ENCODE measurements at places on chromosomes 5 and 9.

DNA sequence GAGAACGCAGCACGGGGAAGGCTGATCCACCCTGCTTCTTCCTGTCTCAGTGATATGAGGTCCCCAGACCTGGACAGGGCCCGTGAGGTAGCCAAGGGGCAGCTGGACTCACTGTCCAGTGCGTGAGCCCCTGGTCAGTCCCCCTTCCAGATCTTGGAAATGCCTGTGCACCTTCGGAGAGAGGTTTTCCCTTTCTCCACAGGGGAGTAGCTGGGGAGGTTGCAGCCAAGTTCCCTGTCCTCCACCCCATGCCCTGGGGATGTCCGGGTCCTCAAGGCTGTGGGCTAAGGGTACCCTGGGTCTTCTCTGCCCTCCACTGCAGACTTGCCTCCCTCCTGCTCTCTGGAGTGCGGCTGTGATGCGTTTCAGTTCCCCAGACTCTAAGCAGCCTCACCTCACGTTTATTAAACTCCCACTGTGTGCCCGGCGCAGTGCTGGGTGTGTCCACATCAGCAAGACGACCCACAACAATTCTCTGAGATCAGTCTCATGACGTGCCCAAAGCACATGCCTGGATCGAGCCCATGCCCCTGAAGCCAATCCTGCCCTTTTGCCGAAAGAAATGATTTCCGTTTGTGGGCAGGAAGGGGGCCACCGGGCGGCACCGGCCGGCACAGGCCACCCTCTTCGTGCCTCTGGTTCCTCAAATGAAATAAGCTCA, 101.3 kb upstream of the PHYKPL start:
- DNase-seq = no peak

GRCh38 chr9:14131356-14132088, 182.4 kb downstream of the NFIB start:
- DNase-seq = no peak

GRCh38 chr9:73682789-73683188, 531.1 kb downstream of the ANXA1 start:
- DNase-seq = no peak

DNA sequence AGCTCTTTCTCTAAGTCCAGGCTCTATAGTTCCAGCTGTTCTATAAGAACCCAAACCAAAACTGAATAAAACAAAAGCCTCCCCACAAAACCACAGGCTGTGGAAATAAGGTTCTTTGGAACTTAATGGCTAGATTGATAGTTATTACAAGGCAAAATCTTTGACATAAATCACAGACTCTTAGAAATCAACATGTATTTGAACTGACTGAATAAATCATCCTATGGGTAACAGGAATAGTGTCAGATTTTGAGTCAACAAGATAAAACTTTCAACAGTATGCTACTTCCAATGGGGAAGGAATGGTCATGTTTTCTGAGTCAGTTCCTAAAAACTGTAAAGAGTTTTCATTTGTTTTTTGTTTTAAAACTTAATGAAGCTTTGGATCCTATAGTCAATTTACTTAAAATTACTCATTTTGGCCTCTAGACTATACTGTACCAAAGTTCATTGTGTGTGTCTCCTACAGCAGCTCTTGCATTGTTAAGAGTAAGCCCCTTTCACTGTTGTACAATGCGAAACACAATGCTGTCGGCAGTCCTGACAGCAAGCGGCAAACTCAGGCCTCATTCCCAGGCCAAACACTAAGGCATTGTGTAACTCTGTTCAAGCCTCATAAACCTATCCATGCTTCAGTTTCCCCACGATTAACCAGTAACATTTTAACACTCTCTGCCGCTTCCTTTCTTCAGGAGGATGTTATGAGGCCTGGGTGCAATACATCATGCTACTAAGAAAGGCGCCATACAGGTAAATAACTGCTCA, 134.1 kb downstream of the ARL15 start:
- no peak for DNase-seq

GRCh38 chr5:19531374-19531952, 456.5 kb downstream of the CDH18 start:
- DNase-seq = no peak

DNA sequence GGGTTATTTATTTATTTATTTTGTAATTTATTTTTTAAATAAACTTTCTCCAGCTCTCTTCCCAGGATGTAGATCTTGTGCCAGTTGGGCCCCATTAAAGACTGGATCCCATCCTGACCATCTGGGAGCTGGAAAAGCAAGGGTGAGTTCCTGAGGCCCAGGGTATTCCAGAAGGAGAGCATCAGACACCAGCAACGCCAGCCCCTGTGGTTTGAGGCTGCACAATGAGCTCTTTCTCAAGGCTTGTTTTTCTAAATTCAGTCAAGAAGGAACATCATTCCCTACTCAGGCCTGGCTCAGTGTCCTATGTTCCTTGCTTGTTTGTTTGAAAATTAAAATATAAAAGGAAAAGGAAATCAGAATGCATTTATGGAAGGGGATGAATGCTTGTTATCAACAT, 313.3 kb downstream of the EBF1 start:
- DNase-seq = no peak

DNA sequence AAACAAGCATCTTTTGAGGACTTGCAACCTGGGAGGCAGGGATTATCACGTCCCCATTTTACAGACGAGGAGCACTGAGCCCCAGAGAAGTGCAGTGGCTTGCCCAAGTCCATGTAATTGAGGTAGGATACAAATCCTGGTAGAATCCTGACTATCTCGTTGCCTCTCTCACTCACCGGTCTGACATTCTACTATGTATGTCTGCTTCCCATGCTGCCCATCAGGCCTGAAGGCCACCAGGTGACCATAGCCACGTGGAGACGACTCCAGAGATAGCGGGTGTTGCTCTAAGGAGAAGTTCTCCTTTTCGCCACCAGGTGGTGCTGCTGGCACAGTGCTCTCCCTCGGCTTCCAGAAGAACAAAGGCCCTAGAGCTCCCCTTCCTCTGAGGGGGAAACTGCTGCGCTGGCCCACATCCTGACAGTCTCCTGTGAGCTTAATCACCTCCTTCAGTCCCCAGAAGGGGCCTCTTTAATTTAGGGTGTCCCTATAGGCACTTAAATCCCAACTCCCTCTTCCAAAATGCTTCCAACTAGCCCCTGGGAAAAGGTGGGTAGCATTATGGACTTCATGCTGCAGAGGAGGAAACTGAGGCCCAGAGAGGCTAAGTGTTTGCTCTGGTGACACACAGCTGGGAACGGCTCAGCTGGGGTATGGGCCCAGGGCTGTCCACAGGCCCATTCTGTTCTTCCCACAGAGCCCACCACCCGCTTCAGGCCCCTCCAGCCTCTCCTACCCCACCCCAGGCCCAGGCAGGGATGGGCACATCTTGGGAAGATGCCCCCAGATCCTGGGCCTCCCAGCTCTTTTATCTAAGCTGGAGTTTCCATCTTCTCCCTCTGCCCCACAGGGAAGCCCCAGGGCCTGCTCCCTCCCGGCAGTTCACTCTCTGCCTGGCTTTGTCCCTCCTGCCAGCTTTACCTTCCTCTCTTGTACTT, 6.4 kb downstream of the SLC34A1 start:
- peak; percentile 89 for DNase-seq

DNA sequence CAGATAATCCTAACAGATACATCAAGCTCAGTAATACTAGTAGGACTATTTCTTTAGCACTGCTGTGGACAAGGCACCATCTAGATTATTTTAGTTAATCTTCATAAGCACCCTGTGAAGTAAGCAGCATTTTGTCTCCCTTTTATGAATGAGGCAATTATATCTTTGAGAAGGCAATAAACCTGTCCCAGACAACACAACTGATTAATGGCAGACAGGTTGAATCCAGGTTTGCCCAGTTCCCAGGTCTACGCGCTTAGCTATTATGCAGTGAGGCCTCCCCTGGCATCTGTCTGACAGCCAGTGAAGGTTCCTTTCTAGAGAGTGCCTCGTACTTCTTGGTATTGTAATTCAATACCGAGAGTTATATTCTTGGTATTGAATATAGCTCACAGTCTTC, 9.7 kb upstream of the LVRN start:
- no peak for DNase-seq

DNA sequence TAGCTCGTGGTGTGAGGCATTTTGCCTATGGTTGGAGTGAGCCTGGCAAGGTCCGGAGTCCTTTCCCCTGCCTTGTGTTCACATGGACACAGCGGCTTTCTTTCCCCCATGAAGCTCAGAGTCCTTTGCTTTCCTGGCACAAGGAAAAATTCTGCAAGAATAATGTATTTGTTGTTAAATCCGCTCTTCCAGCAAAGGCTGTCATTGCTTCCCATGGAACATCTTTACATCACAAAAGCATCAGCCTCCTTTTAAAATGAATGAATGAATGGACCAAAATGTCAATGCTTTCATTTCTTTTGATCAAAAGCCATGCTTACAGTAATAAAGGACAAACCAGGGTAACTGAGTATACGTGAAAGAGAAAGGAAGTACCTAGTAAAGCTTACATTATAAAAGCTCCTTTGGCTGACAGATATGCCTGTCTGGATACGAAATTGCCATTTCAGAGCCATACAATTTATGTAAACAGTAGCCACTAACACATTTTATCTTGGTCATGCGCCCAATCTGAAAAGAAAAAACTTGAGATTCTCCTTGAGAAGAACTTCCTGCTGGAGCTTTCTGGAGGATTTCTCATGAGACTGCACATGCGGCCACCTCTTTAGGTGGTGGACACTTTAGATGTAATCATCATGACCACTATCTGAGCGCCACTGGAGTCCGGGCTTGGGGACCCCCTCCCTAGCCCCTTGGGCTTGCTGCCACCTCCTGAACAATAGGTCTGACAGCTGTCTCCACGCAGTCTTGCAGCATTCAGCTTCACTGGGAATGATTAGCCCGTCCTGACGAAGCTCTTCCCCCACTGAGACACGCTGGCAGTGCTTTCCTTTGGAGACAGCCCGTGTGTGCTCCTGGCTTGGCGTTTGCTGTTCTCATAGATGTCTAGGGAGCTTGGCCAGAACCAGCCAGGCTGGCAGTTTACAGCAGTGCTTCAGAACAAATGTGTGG, 355.9 kb downstream of the ADAMTS6 start:
- no peak for DNase-seq

DNA sequence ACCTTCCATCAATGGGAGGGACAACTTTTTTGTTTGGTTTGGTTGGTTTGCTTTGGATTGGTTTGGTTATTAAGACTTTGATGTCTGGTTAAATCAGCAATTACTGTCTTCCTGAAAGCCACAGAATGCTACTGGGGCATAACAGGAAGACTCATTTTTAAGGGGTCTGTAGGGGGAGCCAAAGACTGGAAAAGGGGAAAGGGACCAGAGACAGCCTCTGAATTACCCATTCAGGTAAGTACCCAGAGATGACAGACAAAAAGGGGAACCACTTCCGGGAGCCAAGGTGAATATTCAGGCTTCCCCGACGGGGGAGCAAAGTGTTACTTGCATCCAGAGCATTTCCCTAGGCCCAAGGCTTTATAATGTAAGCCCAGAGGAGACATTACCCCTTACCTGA, 4.6 kb upstream of the FEM1C start:
- no peak for DNase-seq

GRCh38 chr9:35826071-35826701, 2.3 kb downstream of the FAM221B start:
- no peak for DNase-seq

GRCh38 chr9:114643896-114644295, 13.7 kb downstream of the TEX53 start:
- DNase-seq = no peak

- DNase-seq = no peak
These were observed 86.3 kb upstream of the IRX1 start for GRCh38 chr5:3509290-3509689.

DNA sequence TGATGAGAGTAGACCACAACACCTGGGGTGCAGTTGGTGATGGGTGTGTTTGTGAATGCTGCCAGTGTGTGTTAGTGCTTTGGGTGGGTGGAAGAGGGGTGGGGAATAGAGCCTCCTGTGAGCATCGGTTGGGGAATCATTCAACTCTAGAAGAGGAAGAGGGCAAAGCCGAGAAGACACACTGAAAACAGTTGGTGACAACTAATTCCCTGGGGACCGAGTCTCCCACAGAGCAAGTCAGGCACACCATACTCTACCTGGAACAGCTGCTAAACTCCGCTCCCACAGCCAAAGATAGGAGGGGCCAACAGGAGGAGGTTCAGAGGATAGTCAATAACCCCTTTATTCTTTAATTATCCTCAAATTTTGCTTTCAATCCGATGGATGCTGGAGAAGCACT, 1.6 kb upstream of the ARHGEF39 start:
- DNase-seq = no peak
